H1 (cell line): ENCODE measurements at places on chromosomes 2 and 18. TPM values are rescaled to one million over a fixed set of nuclear protein-coding genes. Genes with fewer than 3 reads are reported as not detected.

GRCh38 chr2:19070886-19071285, 287.5 kb downstream of the OSR1 start:
- DNase-seq, result no peak

GRCh38 chr2:38824906-38825305, 46.9 kb downstream of the GEMIN6 start:
- no peak for DNase-seq

DNA sequence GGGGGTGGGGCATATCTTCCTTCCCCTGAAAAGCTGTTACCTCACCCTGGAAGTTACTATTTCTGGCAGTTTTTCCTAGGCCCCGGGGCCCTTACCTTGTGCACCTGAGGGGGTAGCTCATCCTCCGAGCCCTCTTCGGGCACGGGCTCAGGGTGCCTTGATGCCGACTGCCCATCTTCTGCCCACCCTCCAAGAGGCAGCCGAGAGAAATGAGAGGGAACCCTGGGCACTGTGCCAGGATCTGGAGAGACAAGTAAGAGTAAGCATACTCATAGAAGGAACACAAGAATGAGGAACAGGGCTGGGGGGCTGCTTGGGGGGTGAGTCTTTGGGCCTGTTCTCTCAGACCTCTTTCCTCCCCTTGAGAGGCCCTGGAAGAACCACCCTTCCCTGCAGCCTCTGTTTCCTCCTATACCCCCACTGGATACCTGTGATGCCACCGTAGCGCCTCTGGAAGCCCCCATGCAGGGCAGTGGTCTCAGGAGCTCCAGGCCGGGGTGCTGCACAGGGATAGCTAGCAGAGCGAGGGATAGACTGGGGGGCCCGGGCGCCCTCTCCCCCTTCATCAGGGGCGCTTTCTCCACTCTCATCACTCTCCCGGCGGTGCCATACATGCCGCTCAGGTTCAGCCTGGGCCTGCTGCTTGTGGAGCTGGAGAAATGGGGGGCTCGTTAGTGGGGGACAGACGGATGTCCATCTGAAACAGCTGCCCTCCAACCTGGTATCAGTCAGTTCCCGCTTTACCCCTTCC, 2.1 kb upstream of the ABCB6 start:
- DNase-seq, result no peak

- DNase-seq, result no peak
These were observed 15.5 kb downstream of the SPRED2 start for GRCh38 chr2:65416945-65417344.

DNA sequence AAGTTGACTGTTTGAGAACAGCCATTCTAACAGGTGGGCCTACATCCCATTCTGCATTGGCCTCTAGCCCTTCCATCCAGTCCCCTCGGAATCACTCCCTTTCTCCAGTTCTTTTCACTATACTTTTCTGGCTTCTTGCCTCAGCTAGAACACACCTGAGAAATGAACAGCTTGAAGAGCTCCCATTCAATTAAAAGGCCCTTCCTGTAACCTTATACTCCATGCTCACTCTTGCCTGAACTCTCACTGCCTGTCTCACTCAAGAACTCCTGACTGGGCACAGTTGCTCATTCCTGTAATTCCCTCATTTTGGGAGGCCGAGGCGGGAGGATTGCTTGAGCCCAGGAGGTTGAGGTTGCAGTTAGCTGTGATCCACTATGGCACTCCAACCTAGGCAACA, 23.6 kb downstream of the CHRNA1 start:
- DNase-seq, result no peak

DNA sequence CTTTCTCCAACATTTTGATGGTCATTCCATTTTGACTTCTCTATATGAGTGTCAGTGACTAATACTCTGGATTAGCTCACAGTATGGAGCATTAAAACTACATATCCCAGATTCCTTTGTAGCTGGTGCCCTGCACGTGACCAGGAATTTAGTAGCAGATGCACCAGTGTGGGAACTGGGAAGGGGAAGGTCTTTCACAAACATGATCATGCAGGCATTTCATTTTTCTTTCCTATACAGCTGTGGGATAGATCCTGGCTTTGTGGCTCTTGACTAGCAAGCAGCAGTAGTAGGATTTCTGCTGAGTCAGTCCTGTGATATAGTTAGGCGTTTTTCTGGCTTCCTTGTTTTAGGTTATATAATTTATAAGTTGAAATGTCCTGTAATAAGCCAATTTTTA, 971.0 kb upstream of the CDH2 start:
- no peak for DNase-seq

DNA sequence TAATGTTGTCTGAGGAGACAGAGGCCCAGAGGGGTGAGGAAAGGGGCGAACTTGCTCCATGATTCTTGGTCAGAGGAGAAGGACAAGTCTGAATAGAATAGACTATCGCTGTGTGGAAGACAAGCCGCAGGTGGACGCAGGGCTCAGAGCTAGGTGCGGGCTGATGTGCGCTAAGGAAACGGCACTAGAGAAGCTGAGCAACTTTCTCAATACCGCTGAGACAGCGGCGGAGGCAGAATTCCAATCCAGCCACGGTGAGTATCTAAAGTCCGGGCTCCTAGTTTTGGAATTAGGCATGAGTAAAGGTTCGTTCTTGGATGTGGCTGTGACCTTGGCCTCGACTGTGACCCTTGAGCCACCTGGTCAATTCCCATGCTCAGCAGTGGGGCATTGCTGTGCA, 47.8 kb downstream of the CAPN13 start:
- DNase-seq, result no peak

DNA sequence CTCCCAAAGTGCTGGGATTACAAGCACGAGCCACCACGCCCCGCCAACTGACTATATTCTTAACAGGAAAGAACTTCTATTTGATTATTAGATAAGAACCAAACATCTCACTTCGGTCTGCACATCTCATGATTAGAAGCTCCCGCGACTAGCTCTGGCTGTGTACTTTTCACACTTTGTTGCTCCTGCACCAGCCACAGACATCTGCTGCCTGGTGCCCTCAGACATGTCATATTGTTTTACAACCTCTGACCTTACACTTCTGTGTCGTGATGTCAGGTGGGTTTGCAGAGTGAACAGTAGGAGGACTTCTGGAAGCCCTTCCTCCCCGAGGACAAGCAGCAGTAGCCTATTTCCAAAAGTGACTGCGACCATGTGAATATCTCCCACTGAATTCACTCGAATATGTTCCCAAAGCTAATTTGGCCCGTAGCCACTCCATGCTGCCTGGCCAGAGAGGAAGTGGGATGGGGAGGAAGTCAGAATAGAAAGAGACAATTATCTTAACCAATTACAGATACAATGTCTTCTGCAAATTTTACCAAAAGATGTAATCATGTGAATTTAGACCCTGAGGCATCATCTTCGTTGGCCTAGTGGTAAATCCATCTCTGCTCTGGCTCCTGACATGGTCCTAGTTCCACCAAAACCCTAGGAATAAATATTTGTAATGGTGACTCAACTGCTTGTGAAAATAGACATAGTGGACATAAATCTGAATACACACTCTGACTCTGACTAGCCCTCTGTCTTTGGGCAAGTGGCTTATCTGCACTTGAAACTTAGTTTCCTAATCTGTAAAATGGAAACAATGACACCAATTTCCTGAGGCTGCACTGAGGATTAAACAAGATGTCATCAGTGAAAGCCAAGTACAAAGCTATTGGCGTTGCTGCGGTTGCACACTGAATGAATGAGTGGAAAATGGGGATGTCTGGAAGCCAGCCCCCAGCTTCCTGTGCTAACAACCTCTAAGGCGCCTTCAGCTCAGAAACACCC, 406.1 kb downstream of the LRATD1 start:
- no peak for DNase-seq

- DNase-seq, result no peak
These were observed 12.1 kb upstream of the C18orf32 start for GRCh38 chr18:49499046-49499637.

GRCh38 chr18:32623563-32623962, 149.3 kb downstream of the KLHL14 start:
- DNase-seq, result no peak

GRCh38 chr2:112272669-112273068, 2.7 kb upstream of the ZC3H6 start:
- no peak for DNase-seq

DNA sequence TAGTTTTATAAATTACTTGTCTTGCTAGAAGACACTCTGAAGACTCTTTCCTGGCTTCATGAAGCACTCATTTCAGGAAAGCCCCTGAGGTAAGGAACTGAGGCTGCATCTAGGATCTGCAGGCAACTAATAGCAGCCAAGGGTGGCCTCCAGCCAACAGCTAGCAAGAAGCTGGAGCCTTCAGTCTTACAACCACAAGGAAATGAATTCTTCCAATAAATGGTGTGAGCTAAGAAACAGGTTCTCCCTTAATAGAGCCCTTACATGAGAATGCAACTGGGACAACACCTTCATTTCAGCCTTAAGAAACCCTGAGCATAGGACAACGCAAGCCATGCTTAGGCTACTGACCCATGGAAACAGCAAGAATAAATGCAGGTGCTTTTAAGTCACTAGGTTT, 254.6 kb upstream of the RBBP8 start:
- no peak for DNase-seq

GRCh38 chr18:27685091-27685490, 491.8 kb downstream of the CDH2 start:
- no peak for DNase-seq

GRCh38 chr2:231891514-231891905, 34.7 kb downstream of the NPPC start:
- DNase-seq, result no peak

DNA sequence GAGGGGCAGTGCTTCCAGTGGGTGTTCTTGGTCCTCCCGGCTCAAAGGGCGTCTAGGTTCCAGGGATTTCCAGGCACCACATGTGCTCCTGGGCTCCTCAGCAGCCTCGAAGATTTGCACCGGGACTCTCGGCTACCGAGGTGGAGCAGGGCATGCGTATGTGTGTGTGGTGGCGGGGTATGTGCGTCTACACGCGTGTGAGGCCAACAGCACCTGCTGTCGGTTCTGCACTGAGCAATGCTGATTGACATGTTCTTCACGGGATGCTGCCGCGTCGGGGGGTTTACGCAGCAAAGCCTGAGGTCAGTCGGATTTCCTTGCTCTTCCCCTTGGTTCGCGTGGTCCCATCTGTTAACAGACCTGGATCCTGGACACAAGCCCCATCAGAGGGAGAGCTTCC, 119.8 kb downstream of the NDUFA10 start:
- DNase-seq, result no peak

DNA sequence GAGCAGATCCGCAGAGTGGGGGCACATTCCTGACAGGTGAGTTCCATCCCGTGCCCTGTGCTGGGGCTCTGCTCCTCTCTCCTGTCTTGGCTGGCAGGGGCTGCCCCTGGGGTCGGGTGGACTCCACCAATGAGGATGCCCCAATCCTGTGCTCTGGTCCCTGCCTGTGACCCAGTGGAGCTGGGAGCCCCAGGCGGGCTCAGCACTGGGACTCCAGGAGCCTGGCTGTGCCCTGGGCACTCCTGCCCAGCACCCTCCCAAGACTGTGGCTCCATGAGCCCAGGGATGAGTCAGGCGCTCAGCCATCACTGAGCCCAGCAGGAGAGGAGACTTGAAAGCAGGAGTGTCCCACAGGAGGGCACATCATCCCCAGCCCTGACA, 53.9 kb downstream of the MBP start:
- DNase-seq, result no peak

DNA sequence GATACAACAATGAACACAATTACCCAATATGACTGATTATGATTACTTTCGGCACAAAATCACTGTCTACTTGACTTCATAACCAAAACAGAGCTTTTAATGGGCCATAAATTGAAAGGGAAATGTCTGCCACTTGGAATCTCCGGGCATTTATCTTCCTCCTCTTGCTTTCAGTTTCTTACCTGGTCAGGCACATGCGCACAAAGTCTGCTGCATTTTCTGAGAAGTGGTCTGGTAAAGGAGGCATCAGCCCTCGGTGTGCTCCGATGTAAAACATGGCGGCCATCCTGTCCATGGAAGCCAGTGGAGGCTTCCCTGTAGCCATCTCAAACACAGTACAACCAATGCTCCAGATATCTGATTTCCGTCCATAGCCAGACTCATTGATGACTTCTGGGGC, 62.0 kb downstream of the CCNT2 start:
- DNase-seq, result no peak

DNA sequence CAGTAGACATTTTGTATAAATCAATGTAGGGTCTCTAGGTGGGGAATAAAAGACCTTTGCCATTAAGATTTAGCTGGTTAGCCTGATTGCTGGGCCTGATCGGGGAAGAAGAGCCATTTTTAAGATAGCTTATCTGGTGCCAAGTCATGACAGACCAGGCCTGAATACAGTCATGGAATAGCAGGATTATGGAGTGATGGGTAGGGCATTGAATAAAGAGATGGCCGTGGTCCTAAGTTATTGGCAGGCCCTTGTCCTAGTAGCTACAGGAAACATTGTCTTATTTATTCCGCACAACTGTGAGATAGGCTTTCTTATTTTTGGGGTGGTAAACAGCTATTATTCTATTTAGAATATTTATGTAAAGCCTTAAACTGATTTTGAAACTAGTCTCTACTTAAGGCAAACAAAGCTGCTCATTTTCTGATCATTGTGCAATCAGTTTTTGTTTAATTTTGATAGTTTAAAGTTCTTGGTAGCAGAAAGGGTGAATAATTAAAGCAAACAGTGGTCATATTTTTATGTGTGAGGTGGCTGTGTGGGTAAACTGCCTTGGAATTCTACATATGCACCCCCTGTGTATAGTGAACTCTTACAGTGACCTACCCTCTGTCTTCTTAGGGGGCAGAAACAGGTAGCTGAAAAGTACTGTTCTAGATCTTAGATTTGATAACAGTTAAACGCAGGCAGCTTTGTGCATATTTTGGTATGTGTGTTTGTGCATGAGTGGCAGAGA, 22.6 kb downstream of the ZNF236 start:
- DNase-seq, result no peak

DNA sequence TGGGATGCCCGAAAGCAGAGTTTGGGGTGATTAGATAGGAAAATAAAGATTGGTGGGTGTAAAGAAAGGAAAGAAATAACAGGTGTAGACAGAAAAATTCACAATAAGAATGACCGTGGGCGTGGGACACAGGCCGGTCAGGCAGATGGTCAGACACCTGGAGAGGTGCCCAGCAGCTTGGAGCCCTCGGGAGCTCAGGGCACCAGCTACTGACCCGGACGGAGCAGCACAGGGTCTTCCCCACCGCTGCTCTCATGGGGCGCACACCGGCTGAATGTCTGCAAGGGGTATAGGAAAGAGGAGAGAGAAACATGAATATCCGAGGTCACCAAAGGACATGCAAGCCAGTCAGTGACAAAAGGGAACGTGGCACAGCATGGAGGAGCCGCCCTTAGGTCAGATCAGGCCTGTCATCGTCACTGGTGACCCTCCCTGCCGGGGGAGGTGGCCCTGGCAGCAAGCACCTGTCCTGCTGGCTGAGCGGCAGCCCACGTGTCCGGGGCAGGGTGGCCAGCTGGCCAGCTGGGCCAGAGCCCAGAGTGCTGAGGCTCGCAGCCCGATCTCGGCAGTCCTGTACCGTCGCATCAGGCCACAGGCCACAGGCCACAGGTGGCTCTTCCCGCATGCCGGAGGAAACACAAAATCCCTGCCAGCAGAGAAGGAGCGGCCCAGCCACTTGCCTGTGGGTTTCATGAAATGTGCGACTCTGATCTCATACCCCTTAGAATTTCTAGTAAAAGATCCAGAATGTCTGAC, 112.0 kb upstream of the NDUFV2 start:
- no peak for DNase-seq

Gene CFAP65
- total RNA-seq, result 0.13 and 0.19 TPM in 2 replicates

Gene GRHL1
- total RNA-seq, result 2.8 and 3.6 TPM in 2 replicates

Gene IL18R1
- total RNA-seq, result 0.54 TPM in 1 of 2 replicates, not detected in the other

Gene ALK
- 0.09 and 0.10 TPM in 2 replicates for total RNA-seq

Gene NMUR1
- total RNA-seq, result 0.46 and 0.56 TPM in 2 replicates

Gene AFTPH
- total RNA-seq, result 13.5 and 15.0 TPM in 2 replicates

Gene PDCL3
- 29.4 TPM in 2 replicates for total RNA-seq

Gene RNU2-63P
- 6.6 and 8.3 TPM in 2 replicates for total RNA-seq

Gene PNPT1
- 40.2 and 43.2 TPM in 2 replicates for total RNA-seq

Gene UGT1A5
- total RNA-seq, result not detected in 2 replicates

Gene TBR1
- not detected in 2 replicates for total RNA-seq

Gene SCN7A
- total RNA-seq, result 0.11 and 0.19 TPM in 2 replicates

Gene AKAIN1
- not detected in 2 replicates for total RNA-seq
